ENCODE measurements at places on chromosomes 3 and 15.

DNA sequence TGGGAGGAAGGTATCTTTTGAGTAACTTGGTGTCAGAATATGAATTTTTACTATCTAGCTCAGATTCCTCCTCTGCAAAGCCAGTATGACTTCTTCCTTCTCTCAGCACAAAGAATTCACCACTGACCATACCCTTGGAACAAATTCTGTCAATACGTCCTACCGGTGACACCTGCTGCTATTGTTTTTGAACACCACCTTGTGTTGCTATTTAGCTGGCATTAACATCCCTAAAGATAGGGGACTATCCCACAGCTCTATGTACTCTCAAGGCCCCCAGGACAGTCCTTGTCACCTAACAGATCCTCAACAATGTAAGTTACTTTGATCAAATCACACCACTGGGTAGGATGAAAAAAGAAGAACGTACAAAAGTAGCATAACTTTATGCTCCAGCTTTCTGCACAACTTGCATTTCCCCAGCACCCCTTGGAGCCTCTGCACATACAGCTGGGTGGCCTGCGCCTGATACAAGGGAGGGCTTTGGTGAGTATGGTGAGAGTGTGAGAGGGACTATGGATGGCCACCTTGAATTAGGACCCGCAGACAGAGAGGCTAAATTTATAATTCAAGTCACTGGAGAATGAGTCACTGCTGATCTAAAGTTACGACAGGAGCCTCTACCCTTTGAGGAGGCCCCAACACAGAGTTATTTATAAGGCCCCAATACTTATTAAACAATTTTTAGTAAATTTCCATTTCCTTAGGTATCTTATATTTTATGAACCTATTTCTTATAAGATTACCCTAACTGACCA lies 2.3 kb upstream of the COLQ start:
- no peak for DNase-seq

GRCh38 chr15:29774900-29775299 lies 47.4 kb downstream of the TJP1 start:
- peak; percentile 71 for DNase-seq

- DNase-seq, result no peak
These were observed 32.2 kb upstream of the SEC22A start for GRCh38 chr3:123169492-123169929.

DNA sequence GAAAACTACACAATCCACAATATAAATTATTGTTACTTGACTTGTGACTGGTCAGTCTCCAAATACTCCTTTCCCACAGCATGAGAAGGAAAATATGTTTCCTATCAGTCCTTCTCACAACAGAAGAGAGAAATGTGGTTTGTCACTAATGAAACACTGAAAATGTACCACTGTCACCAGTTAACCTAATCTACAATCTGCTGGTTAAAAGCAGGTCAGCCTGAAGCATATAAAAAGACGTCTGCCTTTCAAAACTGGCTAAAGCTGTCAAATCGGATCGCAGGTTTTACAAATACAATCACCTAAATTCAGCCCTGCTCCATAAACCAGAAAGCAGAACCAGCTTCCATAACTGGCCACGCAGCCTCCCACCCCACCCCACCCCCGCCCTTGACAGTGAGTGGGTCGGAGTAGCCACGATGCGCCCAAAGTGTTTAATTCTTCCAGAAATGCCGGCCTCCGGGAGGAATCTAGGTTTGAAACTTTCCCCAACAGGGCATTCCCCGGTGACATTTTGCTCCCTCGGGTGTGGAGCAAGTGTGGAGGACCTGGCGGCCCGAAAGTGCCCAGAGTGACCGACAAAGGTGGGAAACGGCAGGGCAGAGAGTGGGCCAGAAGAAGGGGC lies 682 bp downstream of the ETFA start:
- peak; percentile 19 for DNase-seq

GRCh38 chr15:65476903-65477302 lies 40.6 kb downstream of the DPP8 start:
- DNase-seq, result peak; percentile 11
